ENCODE measurements at places on chromosomes 12 and 14.
A peak's percentile ranks its signal among the peaks of the same experiment; 100 is the strongest.

- DNase-seq = no peak
Measured at GRCh38 chr14:100132161-100132902, 27.1 kb downstream of the DEGS2 start.

GRCh38 chr14:28375295-28375694 is 391.3 kb upstream of the FOXG1 start:
- DNase-seq = no peak

DNA sequence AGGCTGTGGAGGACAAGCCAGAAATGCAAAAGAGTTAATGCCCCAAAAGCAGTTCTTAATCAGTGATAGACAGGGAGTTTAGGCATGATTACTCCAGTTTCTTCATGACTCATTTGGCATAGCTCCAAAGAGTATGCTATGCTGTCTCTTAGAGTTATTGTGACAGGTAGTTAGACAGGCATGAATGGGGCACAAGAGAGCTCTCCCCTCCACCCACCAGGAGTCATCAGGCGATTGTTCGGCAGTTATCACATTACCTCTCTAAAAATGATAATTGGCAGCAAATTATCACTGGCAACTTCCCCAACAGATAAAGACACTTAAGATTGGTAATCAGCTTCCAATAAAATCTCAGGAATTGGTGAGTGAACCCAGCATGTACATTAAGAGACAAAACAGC is 320.1 kb downstream of the DAD1 start:
- no peak for DNase-seq

- DNase-seq = no peak
Measured at GRCh38 chr12:1829306-1829900, 9.0 kb downstream of the LRTM2 start.

- no peak for DNase-seq
Measured at GRCh38 chr12:106582641-106583230, at the start of gene RFX4. Gene RFX4 (plus strand): TSS chr12:106583004. CDS start chr12:106583321, 317 bp downstream.

DNA sequence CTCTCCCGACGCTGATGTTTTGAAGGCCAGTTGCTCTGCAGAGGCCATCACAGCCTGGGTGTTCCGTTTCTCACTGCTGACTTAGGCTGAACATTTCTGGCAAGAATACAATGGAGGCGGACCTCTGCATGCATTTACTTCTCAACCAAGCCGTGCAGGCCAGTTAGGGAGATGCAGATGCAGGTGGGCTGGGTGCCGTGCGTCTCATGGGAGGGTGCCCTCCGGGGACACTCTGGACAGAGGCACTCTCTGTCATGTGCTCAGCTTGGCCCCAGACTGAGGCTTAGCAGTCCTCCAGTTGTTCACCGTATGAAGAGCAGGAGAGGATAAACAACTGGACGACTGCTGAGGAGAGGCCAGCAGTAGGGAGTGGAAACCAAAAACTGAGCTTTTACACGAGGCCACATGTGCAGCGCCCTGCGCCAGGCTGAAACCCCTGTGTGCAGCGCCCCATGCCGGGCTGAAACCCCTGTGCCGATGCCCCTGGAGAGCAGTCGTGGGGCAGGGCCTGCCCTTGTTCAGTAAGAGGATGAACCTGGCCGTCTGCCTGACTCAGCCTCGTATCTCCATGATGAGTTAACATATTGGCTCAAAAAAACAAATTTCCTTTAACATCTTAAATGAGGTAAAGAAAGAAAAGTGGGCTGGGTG is 32.3 kb downstream of the DDX51 start:
- DNase-seq = no peak

- no peak for DNase-seq
Measured at GRCh38 chr12:63876980-63877379, 32.5 kb downstream of the SRGAP1 start.

GRCh38 chr12:66189486-66189843 is 451 bp downstream of the IRAK3 start:
- DNase-seq = no peak

- no peak for DNase-seq
Measured at GRCh38 chr12:29547151-29547632, 49.7 kb upstream of the OVCH1 start.

- no peak for DNase-seq
Measured at GRCh38 chr12:92337128-92337527, 191.5 kb upstream of the BTG1 start.

DNA sequence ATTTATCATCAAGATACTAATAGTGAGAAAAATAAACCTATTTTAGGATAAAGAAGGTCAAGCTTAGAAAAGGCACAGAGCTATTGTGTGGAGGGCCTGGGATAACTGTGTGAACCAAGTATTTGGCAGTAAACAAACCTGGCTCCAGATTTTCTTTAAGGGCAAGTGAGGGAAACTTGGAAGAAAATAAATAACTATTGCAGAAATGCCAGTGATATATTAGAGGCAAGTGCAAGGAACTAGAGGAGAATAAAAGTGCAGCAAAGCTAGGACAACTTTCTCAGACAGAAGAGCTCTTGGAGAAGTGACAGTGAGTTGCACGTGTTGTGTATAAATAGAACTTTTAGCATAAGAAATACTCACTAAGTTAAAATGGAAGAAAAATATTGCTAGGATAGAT is 83.7 kb downstream of the PRKD1 start:
- no peak for DNase-seq

DNA sequence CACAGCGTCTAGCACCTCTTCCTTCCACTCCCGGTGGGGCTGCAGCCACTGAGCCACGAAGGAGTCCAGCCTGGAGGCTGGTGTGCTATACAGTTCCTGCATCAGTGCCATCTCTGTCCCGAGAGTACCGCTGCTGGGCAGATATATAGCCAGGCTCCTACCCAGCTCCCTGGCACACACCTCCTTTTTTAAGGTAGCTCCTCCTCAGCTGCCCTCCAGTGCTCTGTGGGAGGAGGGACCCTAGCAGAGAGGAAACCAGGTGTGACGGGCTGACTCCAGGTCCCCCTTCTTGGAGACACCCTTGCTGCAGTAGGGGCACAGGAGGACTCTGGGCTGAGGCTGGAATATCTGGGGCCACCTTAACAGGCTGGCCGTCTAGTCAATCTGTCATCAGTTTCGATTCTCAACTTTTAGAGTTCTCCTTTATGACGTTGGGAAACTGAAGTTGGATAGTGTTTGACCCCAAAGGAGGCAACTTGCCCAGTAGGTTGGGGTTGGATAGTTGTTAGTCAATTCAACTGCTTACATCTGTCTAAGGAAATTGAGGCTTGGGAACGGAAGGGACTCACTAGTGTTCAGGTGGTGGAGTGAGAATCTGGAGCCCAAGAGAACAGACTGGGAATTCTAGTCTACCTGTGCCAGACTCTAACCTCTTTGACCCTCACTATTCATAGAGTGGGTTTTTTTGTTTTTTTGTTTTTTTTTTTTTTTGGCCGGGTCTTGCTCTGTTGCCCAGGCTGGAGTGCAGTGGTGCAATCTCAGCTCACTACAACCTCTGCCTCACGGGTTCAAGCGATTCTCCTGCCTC is at the start of gene OASL:
TSS of gene OASL (minus strand) at position 386 of the 808 bp plus-strand sequence. CDS start at position 111, 275 bp downstream.
- peak; percentile 26 for DNase-seq

- peak; percentile 64 for DNase-seq
Measured at GRCh38 chr14:76977793-76978720, 50.5 kb downstream of the IRF2BPL start.

GRCh38 chr12:118680356-118680963 is 300.9 kb upstream of the SRRM4 start:
- DNase-seq = no peak

- DNase-seq = no peak
Measured at GRCh38 chr14:94441531-94442205, 10.9 kb downstream of the SERPINA11 start.

DNA sequence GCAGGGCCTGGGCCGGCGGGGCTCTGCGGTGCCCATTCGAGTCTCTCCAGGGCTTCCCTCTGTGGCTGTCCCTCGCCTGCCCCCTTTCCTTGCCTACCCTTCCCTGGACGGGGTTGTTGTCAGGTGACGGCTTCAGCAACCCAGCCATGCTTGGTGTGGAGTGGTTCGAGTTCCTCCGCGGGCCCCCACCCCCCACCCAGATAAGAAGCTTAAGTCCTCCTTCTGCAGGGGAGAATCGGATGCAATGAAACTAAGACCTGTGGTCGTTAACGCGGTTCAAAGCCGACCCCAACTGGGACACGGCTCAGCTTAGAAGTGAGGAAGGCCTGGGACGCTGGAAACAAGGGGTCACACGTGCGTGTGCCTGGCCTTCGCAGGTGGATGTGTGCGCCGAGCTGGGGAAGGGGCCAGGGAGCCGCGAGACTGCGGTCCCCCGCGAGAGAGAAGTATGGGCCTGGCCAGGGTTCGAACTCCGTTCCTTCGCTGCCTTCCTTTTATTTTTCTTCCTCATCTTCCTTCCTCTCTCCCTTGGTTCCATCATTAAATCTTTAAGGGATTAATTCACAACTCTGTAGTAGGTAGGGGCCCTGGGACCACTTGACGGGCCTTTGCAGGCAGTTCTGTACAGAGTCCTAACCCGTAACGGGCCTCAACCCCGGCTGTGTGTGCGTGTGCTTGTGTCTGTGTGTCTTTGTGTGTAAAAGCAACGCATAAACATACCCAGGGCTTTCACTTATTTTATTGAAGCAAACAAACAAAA is 3.5 kb downstream of the TTC6 start:
- no peak for DNase-seq

GRCh38 chr12:116712458-116713303 is 25.2 kb downstream of the SPRING1 start:
- no peak for DNase-seq

GRCh38 chr12:105874121-105874520 is 264.6 kb downstream of the NUAK1 start:
- no peak for DNase-seq

- no peak for DNase-seq
Measured at GRCh38 chr12:32240162-32240561, 133.5 kb downstream of the BICD1 start.

GRCh38 chr14:69561893-69562292 is 12.8 kb downstream of the CCDC177 start:
- no peak for DNase-seq

DNA sequence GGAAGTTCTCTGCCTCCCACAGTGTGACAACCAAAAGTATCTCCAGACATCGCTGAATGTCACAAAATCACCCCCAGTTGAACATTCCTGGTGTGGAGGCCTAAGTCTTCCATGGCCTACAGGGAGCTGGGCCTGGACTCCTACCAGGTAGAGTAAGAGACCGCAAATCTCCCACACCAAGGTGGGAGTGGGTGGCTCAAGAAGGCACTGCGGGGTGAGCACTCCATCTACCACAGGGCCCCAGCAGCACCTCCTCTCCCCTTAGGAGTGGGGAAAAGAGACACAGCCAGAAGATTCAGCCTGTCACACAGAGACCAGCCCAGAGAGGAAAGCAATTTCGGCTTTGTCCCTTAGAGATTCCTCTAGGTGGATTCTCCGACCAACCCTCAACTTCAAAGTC is 25.5 kb downstream of the LRTM2 start:
- DNase-seq = peak; percentile 2

GRCh38 chr14:85252011-85252410 is 277.9 kb upstream of the FLRT2 start:
- no peak for DNase-seq

- DNase-seq = no peak
Measured at GRCh38 chr14:51566831-51567582, 84.7 kb upstream of the FRMD6 start.

DNA sequence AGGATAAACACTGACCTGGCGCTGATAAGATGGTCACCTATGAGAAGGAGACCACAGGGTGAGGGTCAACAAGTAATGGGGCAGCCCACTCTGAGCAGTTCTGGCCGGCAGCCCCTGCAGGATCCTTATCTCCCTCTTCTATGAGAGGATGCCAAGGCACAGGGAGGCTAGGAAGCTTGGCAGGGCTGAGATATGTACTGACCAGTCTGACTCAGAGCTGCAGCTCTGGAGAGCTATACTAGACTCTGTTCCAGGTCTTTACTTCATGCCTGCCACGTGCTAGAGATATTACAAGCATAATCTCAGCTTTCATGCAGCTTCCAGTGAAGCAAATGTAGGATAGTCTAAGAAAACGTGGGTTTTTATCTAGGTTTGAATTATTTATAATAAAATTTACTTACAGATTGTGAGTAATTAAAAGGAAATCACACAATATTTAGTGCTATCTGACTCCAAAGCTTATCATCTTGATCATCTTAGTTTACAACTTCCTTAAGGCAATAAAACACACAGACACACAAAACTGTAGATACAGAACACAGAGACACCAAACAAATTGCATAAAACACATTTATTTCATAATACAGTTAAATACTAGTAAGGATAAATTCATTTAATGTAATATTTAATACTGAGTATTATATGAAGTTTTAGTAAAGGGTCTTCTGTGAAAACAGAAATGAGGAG is 32.3 kb downstream of the GIT2 start:
- no peak for DNase-seq

DNA sequence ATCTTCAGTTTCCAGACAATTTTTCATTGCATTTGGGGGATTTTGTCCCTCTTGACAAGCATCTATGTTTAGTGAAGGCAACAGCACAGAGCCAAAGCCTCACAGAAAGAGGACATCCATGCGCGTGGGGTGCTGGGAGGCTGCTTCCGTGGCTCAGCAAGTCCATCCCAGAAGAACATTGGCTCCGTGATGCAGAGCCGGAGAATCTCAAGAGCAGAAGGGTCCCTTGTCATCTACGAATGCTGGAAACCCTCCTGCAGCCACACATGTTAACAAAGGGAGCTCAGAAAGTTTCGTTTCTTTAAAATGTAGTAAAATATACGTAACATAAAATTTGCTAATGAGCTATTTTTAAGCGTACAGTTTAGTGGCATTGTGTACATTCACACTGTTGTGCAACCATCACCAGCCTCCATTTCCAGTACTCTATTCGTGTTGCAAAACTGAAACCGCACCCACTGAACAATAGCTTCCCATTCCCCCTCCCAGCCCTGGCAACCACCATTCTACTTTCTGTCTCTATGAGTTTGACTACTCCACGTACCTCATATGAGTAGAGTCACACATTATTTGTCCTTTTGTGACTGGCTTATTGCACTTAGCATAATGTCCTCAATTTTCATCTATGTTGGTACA is 185.9 kb downstream of the TTC7B start:
- no peak for DNase-seq

GRCh38 chr12:6106218-6106617 is 18.3 kb downstream of the VWF start:
- no peak for DNase-seq

- DNase-seq = peak; percentile 85
Measured at GRCh38 chr12:131074221-131075083, 120.7 kb downstream of the ADGRD1 start.

DNA sequence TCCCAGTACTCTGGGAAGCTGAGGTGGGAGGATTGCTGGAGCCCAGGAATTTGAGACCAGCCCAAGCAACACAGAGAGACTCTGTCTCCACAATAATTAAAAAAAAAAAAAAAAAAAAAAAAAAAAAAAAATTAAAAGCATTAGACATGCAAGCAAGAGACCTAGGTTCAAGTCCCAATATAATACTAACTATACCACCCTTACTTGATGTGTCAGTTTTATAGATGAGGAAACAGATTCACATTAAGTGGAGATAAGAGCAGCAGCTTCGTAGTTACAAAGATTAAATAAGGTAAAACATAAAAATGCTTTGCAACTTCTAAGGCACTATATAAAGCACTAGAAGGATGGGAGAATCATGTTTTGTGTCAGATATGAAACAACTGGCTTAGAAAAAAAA is 9.1 kb downstream of the PPTC7 start:
- no peak for DNase-seq

Data from femur (tissue), 1 donor.